NCI-H1105 treated with DMSO at 0.1 percent for 48 hours (cell line): ENCODE measurements at places on chromosomes 2 and 18.

GRCh38 chr2:222238072-222238471 is 60.7 kb downstream of the PAX3 start:
- DNase-seq = no peak

GRCh38 chr18:57273194-57273593 is 79.2 kb upstream of the ST8SIA3 start:
- DNase-seq = no peak

DNA sequence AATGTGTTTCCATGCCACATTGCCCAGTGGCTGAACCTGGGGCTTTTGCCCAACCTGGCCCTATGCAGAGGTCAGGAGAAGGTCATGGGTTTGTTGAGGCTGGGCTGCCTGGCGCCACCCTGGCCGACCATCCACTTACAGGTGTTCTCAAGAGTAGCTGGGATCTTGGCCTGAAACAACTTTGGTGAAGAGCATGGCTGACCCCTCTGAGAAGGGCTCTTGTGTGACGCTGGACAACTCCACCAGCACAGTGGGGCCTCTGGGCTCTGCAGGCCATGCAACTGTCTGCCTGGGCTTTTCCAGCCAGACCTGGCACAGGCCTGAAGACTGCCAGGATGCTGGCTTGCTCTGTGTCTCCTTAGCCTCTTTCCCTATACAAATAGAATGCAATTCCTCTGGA is 76.4 kb upstream of the ZNG1B start:
- DNase-seq = no peak

DNA sequence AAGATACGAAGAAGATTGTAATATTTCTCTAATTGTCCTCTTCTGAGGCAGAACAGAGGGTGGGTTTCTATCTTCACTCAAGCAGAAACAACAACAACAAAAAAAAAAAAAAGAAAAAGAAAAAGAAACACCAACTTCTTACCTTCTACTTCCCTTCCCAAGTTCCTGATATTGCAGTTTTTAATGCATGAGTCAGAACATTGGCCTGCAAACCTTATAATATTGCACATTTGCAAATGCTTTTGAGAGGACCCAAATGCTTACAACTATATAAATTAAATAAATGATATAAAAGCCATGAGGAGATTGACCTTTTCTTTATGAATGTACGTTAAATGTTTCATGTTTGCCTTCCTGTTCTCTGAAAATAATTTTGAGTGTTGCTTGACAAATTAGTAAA is 37.3 kb downstream of the PAX3 start:
- DNase-seq = no peak

- no peak for DNase-seq
Observed at GRCh38 chr2:206558492-206558891, 83.8 kb upstream of the FAM237A start.

- no peak for DNase-seq
Observed at GRCh38 chr2:7972670-7973069, 709.2 kb upstream of the ID2 start.

GRCh38 chr2:11865378-11865777 is 118.9 kb downstream of the LPIN1 start:
- no peak for DNase-seq

GRCh38 chr18:28132084-28132483 is 44.8 kb downstream of the CDH2 start:
- no peak for DNase-seq

DNA sequence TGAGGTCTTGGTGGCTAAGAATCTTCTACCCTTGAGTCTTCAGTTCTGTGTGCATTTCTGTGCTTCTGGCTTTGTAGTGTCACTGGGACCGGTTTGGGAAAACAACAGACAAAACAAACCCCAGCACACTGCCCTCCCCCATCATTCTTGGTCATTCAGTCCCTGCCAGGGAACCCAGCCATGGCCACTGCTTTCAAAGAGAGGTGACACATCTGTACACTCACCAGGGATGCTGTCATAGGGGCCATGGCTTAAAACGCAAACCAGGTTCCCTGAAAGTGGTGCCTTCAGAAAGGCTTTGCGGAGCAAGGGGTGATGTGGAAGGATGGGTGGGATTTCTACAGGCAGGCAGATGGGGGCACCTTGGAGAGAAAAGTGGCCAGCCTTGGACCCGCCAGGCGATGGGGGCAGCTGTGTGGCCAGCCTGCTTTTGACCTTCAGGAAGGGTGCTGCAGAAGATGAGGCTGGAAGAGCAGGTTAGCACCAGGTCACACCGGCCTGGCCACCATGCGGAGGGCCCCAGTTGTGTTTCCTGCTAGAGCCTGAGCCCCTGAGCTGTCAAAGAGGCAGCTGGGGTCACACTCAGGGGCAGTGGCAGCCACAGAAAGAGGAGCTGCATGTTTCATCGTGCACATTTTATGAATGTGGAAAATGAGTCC is 101.3 kb downstream of the INHBB start:
- DNase-seq = no peak

DNA sequence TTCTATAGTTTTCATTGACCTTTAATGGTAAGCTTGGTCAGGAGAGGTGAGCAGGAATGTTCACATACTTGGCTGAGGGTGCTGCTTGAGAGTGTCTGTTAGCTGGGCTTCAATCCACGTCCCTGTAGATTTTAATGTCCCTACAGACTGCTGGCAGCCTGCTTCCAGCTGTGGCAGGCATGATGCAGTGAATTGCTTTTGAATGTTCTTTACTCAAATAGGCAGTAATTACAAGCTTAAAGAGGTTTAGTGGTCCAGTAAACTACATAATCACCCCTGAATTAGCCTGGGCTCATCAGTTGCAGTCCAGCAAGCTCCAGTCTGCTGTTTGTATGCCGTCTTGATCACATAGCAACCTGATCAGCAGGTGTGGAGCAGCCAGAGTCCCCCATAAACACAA is 102.1 kb downstream of the MEIS1 start:
- peak; percentile 99 for DNase-seq

GRCh38 chr2:232328516-232329460 is 49.8 kb upstream of the ALPP start:
- DNase-seq = no peak

- DNase-seq = no peak
Observed at GRCh38 chr2:99915108-99915675, 227.2 kb downstream of the AFF3 start.

DNA sequence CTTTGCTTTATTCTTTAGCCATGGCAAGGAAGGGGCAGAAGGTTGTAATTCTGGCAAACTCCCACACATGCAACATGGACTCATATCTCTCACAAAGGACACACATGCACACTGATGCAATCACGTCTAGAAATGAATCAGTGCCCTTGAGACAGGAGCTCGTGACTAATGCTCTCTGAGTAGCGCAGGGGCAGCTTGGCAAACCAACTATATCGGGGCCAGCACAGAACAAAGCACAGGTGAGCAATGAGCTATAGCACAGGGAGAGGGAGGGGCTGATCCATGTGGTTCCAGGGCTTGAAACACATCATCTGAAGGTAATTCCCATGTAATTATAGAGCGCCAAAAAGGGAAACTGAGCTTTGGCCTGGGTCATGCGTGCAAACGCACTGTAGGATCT is 165.2 kb upstream of the KLF7 start:
- DNase-seq = no peak

GRCh38 chr2:241620419-241620769 is 16.6 kb downstream of the THAP4 start:
- no peak for DNase-seq

DNA sequence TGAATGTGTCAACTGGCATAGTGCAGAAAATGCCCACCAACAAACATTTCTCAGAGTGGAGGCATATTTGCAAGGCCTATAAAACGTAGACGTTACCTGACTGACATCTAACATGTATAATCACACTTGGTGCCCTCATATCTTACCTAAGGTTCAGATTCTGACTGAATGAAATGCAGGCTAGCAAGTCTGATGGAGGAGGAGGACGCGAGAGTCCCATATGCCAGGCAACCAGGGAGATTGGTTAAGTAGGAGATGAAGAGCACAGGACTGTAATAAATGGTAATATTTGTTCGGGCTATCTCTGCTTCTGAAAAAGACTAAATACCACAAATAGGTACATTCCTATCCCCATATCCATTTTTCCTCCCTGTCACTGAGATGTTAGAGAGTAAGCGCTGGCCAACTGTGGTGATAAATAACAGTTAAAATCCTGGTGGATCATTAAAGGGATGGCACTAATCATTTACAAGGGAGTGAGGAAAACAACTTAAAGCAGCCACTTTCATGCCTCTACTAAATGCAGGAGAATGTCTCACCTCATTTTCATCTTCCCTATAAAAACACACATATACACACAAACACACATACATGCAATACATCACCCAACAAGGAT is 217.2 kb downstream of the TMEM163 start:
- DNase-seq = no peak

DNA sequence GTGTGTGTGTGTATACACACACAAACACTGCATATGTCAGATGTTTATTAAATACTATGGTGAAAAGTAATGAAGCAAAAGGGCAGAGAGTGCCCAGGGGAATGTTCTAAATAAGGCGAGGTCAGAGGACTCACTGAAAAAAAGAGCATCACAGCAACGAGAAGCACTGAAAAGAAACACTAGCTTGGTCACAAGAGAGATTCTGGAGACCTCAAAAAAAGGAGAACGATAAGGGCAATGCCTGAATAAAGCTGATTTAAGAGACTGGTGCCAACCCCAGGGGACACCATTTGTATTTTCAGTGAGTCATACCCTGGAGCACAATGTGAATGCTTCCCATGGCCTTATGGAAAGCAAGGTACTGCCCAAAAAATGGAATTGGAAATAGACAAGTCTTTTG is 14.5 kb downstream of the SLC40A1 start:
- DNase-seq = no peak

- no peak for DNase-seq
Observed at GRCh38 chr2:1515986-1516797, 102.9 kb downstream of the TPO start.

- DNase-seq = no peak
Observed at GRCh38 chr18:77008576-77009315, 123.8 kb downstream of the MBP start.

GRCh38 chr2:20578895-20579825 is 71.7 kb downstream of the HS1BP3 start:
- DNase-seq = no peak

GRCh38 chr2:62884514-62884913 is 166.1 kb upstream of the OTX1 start:
- no peak for DNase-seq

DNA sequence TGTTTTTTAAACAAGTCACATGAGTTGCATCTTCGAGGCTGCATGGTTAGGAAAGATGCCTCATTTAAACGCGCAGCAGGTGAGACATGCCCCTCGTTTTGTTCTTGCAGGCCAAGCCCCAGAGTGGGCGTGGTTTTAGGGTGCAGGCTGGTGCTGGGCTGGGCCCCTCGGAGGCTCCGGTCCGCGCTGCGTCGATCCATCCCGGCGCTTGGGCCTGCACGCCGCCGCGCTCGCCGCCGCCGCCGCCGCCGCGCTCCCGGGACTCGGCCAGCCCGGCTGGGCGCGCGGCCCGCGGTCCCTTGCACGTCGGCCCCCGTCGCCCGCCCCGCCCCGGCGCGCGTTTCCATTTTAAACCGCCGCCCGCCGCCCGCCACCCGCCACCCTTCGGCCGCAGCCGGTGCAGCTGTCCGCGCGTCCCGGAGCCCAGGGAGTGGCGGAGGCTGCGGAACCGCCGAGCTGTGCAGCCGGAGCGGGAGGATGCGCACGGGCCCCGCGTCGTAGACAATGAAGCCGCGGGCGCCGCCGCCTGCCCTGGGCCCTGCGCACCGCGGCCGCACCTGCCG is 175.5 kb downstream of the AGAP1 start:
- peak; percentile 78 for DNase-seq
